ENCODE measurements at places on chromosomes 4 and X.

GRCh38 chr4:95204873-95205272 is 343.9 kb downstream of the UNC5C start:
- DNase-seq, result no peak

GRCh38 chr4:39526765-39527295 is 409 bp downstream of the UGDH start:
- DNase-seq, result peak; percentile 40

DNA sequence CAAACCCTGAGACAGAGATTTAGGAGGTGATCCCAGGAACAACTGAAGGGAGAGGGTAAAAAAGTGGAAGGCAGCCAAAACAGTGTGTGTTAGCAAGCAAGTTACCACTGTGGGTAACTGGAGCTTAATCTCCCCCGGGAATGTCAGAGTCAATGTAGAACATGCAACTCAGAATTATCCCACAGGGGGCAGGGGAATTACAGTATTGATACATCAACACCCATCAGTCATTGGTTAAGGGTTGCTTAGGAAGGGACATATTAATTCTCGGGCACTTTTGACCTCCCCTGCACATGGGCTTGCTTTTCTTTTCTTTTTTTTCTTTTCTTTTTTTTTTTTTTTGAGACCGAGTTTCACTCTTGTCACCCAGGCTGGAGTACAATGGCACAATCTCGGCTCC is 29.3 kb downstream of the CXorf58 start:
- no peak for DNase-seq

GRCh38 chrX:40772290-40772689 is 36.9 kb upstream of the MED14 start:
- DNase-seq, result no peak

DNA sequence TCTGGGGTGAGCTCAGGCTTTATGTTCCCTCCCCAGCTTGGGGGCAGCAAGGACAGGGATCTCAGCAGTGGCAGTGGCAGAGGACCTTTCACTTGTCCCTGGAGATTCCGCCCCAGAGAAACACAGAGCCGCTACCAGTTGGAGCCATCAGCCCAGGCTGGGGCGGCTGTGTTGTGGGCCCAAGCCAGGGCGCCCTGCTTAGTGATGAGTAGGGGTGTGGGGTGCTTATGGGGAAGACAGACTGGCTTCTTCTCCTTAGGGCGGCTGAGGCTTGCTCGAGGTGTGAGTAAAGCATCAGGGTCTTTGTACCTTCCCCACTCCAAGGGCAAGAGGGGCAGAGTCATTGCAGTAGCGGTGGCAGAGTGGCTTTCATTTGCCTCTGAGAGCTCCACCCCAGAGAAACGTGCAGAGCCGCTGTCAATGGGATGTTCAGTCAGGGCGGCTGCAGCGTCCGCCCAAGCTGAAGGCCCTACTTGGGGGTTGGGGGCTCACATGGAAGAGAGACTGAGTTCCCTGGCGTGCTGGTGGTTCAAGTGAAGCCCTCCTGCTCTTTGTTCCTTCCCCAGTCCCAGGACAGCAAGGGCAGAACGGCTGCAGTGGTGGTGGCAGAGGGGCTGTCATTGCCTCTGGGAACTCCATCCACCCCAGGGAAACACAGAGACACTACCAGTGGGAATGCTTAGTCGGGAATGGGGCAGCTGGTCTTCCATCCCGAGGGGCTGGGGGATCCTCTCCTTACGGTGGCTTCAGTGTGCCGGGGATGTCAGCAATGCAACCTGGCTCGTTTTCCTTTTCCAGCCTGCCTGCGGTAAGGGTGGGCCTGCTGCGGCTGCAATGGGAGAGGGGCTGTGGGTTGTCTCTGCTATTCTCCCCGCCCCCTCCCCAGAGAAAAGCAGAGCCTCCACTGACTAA is 2142.5 kb upstream of the TENM3 start:
- no peak for DNase-seq

DNA sequence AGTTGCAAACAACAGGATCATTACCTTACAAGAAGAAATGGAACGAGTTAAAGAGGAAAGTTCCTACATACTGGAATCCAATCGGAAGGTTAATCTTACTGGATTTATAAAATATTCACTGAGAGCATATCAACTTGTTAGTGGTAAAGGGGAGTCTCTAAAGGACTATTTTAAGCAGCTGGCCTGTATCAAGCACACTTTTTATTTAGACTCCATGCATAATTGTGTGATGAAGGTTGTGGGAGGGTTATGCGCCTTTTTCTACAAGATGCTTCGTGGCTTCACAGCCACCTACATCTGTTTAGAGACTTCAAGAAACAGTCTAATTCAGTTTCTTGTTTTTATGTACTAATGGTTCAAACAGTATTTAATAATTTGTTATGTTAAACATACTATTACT is 56.6 kb downstream of the GRSF1 start:
- no peak for DNase-seq

Measured in stimulated activated naive CD8-positive, alpha-beta T cell treated with anti-CD3 and anti-CD28 coated beads, Interleukin-15, amount 100 ng/mL, for 72 hours (primary cell).